NCI-H510A treated with DMSO at 0.1 percent for 48 hours (cell line): ENCODE measurements at places on chromosomes 5 and 9.

DNA sequence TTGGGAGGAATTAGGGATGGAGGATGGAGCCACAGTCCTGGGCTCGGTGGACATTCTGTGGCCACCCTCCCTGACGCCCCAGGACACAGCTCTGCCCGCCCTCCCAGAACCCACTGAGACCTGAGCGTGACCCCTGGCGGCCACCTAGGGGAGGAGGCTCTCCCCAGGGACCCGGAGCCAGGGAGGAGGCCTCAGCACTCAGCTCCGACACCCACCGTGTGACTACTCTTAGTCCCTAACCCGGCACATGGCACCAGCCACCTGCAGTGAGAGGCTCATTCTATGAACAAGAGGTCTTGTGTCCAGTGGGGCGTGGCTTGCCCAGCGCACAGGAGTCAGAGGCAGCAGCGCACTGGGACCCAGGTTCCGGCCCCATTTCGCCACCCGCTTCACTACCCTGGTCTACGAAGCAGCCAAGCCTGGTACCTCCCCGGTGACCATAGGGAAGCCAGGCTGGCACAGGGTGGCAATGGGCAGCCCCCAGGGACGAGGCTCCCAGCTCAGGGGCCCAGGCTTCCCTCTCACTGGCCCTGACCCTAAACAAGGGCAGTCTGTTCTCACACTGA lies 10.2 kb downstream of the SARDH start:
- no peak for DNase-seq

GRCh38 chr5:88820581-88820980 lies 62.4 kb downstream of the MEF2C start:
- DNase-seq, result no peak

DNA sequence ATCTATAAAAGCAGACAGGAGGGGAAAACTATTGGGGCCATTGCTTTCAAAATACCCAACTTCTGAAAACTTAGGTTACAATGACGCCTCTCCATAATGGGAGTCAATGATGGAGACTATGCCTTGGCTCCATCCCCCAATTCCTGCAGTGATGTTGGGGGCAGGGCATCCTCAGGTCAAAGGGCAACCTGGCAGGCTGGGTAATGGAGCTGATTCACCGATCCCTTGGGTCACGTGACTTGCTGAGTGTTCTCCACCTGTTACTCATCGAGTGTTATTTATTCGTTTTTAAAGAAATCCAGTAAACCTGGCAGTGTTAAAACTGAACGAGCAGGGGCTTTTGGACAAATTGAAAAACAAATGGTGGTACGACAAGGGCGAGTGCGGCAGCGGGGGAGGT lies 244.4 kb downstream of the FAM114A2 start:
- no peak for DNase-seq

DNA sequence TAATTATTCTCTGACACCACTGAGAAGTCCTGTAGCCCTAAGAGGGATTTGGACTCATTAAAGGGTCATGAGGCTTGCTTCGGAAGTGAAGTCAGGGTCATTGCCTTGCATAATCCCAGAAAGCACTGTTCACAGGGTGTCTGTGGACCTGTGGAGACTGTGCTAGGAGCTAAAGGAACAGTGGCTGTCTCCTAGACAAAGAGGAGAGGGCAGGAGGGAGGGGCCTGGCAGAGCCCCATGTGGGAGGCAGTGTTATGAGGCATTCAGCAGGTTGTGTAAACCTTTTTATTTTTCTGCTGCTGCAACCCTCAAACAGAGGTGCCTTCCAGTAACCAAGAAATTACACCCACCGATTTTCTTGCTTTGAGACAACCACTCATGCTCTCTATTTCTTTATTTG lies 3.3 kb downstream of the TMEM174 start:
- DNase-seq, result no peak

DNA sequence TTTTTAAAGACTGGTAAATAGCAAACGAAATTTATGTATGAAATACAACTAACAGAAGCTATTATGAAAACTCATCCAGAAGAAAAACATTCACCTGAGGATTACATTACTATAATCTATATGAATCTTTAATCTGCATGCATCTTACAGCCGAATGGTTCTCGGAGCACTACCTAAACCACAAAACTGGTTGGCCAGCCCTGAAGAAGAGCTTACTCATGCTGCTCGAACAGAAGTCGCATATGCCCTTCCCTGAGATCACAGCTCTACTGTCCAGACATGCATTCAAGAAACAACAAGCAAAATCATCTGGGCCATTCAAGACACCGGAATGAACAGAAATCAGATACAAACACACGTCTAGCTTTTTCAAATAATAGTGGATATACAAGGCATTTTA lies 931.0 kb upstream of the DMAC1 start:
- DNase-seq, result no peak

GRCh38 chr5:149834246-149834855 lies 104.2 kb downstream of the PPARGC1B start:
- peak; percentile 86 for DNase-seq

GRCh38 chr9:86072394-86072877 lies 26.9 kb downstream of the GOLM1 start:
- no peak for DNase-seq

GRCh38 chr5:107874795-107875194 lies 204.1 kb upstream of the EFNA5 start:
- DNase-seq, result no peak

GRCh38 chr9:122936464-122936863 lies 4.4 kb upstream of the RABGAP1 start:
- no peak for DNase-seq

DNA sequence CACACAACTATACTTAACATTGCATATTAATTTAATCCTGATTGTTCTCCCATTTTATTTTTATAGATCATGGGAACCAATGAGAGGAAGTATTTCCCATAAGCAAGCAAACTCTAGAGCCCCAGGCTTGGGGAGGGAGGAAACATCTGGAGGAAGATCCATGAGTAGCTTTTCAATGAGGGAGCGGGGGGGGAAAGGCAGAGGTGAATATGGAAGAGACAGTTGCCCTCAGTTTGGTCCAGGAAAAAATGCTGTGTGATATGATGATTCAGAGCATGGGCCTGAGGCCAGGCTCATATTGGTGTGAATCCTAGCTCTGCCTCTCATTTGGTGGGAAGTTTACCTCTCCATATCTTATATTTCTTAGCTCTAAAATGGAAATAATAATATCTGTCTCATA lies 42.2 kb upstream of the ALDOB start:
- no peak for DNase-seq

DNA sequence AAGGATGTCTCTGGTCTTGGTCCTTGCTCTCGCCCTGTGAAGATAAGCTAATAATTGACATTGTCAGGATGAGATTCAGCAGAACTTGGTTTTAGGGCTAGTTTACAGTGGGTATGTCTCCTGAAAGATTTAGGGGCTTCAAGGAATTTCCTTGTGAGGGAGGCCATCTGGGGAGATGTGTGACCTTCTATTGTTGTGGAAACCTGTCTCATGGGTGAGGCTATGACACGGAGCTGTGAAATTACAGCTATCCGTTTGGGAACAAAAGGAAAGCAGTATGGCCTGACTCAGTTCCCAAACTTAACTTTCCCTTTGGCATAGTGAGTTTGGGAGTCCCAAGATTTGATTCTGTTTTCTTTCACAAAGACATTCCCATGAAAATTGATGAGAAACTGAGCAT lies 142.0 kb downstream of the PARP8 start:
- no peak for DNase-seq
